ENCODE measurements at places on chromosomes 1 and 21.

- no peak for DNase-seq
Measured at GRCh38 chr1:221565711-221566110, 176.2 kb downstream of the DUSP10 start.

DNA sequence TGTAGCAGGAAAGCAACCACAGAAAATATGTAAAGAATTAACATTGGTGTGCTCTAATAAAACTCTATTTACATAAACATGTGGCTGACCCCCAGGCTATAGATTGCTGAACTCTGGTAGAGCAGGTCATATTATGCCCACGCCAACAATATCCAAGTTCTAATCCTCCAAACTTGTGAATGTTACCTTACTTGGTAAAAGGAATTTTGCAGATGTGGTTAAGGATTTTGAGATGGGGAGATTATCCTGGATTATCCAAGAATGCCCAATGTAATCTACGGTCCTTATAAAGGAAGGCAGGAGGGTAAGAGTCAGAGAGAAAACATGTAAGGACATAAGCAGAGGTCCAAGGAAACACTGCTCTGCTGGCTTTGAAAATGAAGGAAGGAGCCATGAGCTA, 201.0 kb downstream of the USH2A start:
- DNase-seq, result no peak

GRCh38 chr1:43548285-43549271, 17.9 kb downstream of the PTPRF start:
- no peak for DNase-seq

DNA sequence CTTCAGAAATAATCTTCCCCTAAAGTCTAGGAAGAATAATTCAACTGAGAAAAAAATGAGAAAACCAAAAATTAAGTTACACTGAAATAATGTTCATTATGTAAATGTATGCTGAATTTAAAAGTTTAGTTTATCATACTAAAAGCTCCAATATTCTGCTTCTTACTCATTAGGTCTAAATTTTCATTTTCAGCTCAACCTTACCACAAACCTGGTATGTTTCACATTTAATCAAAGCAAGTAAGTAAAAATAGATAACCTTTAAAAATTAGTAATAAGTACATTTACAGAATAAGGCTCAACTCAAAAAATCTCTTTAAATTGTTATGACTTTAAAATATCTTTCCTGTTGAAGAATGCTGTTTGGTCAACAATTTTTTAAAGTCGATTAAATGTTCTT, 15.0 kb downstream of the BTG3 start:
- no peak for DNase-seq

DNA sequence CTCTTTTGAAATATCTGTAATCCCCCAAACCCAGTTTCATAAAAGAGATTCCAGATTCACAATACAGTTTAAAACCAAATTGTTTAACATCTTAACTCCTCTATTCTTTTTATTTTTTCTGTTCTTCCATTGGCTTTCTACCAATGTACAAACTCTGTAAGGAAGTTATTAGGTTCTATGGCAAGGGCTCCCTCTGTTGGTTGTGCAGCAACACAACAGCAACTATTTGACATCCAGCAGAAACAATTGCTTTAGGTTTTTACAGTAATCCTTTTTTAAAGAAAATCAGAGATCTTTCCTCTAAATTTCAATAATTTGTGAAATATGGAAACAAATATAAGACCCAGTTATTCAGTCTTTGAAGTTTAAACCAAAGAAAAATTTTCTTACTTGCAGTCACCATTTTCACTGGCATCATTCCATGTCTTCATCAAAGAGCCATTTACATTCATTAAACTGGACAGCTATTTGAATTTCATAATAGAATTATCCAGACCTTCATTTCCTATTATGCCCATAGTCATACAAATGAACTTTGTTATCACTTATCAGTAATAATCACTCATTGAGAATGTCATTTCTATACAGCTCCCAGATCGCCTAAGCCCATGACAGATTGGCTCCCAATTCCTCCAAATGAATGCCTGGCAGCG, 46.5 kb upstream of the RNF11 start:
- no peak for DNase-seq

DNA sequence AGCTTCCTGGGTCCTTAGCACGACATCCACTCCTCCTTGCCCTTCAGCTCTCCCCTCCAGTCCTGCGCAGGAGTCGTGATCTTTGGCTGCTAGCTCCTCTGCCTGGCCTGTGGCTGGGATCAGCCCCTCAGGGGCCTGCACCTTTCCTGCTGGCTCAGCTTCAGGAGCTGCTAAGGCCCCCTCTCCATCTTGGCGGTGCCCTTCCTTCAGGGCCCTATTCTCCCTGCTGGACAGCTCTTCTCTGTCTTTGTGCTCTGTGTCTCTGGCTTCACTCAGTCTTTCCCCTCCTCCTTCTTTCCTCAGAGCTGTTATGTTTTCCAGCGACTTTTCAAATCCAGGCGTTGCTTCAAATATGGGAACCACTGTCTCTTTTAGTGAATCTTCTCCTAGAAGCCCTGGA, 59.5 kb upstream of the LRRC53 start:
- DNase-seq, result no peak
